Fibroblast of villous mesenchyme (primary cell): ENCODE measurements at places on chromosomes 16 and 17.

GRCh38 chr16:87216841-87217275 lies 100.3 kb downstream of the C16orf95 start:
- DNase-seq, result no peak

DNA sequence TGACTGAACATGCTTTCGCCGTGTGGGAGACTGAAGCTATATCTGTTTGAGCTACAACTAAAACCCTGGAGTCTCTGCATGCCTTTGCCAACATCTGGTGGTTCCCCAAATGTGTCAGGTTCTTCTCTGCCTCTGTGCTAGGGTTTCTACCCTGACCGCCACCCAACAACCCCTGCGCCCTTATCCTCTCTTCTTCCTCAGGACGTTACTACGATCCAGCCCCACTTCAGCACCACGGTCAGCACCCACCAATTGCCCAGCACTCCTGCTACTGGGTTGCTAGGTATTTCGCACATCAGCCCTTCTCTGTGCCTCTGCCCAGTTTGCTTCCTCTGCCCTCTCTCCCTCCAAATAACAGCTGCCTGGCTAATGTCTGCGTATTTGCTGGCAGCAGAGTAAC lies 106.3 kb upstream of the HSBP1 start:
- peak; percentile 59 for DNase-seq

GRCh38 chr16:79089735-79090284 lies 510.7 kb downstream of the MAF start:
- DNase-seq, result peak; percentile 49

GRCh38 chr17:15266325-15267125 lies 1.4 kb upstream of the PMP22 start:
- no peak for DNase-seq

GRCh38 chr16:67750466-67750865 lies 31.4 kb upstream of the GFOD2 start:
- DNase-seq, result no peak
